ENCODE measurements at places on chromosomes 3 and 15.

GRCh38 chr15:91926908-91927270 lies 73.4 kb downstream of the SLCO3A1 start:
- no peak for DNase-seq

DNA sequence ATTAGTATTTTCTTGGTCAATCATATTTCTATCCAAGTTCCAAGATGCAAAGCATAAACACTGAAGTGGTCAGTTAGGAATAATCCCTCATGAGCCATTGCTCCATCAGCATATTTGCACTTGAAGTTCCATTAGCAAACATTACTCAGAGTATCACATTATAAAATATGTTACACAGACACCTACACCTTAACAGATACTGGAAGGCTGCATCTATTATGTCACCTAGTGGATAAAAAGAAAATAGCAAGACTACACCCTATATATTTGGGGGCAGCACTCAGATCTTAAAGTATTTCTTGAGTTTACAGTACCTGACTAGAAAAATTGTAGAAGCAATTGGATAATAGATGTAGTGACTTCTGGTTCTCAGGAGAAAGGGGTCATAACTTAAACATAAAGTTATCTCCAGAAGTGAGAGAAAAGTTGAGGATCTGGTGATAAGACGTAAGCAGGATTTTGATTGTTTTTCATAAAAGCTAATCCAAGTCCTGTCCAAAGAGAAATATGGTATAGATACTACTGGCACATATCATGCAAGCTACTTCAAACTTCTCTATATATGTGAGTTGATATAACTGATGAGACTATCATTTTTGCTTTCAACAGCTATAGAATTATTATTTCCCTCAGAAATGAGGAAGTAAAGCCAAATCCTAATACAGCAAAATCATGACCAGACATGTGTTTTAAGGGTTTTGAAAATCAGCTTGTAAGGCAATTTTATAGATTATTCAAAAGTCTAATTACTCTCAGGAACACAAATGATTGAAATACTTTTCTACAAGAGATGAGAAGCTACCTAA lies 422.2 kb downstream of the GBE1 start:
- DNase-seq: no peak

- DNase-seq: peak; percentile 71
Observed at GRCh38 chr15:43370310-43370974, 401 bp downstream of the ZSCAN29 start.

- DNase-seq: no peak
Observed at GRCh38 chr3:192930577-192930976, 12.9 kb upstream of the MB21D2 start.

- no peak for DNase-seq
Observed at GRCh38 chr3:933326-933725, 159.5 kb upstream of the CNTN6 start.

- DNase-seq: no peak
Observed at GRCh38 chr15:71109130-71109529, 6.1 kb upstream of the THSD4 start.

- peak; percentile 11 for DNase-seq
Observed at GRCh38 chr3:13277196-13277813, 142.8 kb downstream of the NUP210 start.

- no peak for DNase-seq
Observed at GRCh38 chr3:3316521-3316920, 137.0 kb upstream of the CRBN start.

DNA sequence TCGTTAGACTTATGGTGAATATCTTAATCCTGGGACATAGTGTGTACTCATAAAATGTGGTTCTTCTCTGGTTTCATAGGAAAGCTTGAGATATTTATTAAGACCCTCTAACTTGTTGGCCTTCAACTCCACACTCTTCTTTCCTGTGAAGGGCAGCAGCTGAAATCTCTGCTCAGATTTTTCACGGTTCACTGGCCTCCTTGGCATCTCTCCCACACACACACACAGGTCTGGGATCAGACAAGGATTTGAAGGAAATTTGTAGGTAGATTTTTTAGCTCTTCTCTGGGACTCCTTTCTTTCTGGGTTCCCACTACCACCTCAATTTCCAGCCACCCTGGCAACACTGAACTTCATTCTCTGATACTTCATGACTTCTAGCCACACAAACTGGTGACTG lies 70.2 kb downstream of the MYRIP start:
- DNase-seq: no peak

DNA sequence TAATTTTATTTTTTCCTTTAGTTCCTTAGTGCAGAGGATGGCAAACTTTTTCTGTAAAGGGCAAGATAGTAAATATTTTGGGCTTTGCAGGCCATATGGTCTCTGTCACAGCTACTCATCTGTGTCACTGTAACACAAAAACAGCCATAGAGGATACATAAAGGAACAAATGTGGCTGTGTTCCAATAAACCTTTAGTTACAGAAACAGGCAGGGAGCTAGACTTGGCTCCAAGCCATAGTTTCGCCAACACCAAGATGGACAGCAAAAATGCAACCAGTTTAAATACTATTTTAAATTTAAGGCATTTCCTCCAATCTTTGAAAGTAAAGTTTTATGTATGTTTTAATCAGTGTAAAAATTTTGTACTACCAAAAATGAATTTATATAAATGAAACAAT lies 753.4 kb downstream of the FHIT start:
- no peak for DNase-seq

DNA sequence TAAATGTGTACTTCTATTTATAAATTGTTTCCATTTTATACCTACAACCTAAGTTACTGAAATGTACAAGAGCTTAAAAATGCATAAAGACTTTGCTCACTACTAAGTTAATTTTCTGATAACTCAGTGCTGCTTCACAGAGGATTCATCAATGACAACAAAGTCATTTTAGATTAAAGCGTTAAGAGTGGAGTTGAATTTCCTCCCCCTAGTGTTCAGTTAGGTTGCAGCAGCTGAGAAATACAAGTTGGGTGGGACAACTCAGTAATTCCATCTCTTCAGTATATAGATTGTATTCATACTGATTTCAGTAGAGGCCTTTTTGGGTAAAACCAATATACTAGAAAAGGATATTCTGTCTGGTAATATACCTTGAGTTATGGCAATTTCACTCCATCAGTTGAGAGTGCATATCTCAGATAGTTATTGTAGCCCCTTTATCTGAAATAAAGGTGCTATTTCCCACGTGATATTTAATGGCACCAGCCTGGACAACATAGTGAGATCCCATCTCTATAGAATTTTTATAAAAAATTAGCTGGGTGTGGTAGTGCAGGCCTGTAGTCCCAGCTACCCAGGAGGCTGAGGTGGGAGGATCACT lies 6.9 kb upstream of the RPL35A start:
- DNase-seq: no peak

GRCh38 chr3:101976473-101976872 lies 127.2 kb downstream of the NFKBIZ start:
- no peak for DNase-seq

- no peak for DNase-seq
Observed at GRCh38 chr3:69292959-69293574, 92.8 kb downstream of the FRMD4B start.

GRCh38 chr15:69167218-69167846 lies 6.9 kb downstream of the GLCE start:
- DNase-seq: no peak

DNA sequence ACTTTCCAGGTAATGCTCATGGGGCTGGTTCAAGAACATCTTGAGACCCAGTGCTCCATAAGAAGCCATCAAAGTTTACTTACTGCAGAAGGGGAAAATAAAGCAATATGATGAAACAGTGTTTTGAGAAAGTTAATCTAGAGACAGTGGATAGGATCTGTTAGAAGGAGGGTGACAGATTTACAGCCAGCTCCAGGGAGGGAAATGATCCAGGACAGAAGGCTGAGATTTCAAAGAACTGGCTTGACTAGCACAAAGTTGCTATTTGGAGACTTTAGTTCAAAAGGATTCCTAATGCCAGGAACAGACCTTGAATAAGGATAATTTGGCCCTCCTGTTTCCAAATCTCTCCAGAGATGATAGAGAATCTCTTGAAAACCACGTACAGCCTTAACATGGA lies 166.5 kb upstream of the NECTIN3 start:
- no peak for DNase-seq

DNA sequence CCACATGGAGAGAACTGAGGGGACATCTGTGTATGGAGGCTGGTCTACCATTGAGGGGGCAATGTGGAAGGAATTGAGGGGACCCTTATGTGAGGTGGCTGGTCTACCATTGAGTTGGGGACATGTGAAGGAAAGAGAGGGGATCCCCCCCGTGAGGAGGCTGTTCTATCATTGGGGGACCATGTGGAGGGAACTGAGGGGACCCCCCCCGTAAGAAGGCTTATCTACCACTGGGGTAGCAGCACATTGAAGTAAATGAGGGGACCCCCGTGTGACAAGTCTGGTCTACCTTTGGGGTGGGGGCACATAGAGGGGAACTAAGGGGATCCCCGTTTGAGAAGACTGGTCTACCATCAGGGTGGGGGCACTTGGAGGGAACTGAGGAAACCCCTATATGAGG lies 158.0 kb downstream of the FBLN2 start:
- DNase-seq: peak; percentile 7

DNA sequence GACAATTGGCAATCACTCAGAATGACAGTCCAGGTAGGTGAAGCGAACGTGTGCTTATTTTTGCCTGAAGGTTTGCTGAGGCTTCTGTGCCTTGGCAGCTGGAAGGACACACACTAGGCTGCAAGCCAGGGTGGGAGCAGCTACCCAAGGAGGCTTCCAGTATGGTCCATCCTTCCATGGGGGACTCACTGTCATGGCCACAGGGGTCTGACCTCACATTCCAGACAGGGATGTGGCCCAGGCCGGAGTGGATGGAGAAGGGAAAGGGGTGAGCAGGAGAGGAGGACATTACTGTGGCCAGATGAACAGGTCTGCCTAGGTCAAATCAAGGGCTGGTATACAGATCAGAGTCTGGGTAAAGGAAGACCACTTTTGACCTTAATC lies 247.7 kb downstream of the ADAMTS17 start:
- no peak for DNase-seq

- no peak for DNase-seq
Observed at GRCh38 chr3:29527246-29527645, 246.4 kb downstream of the RBMS3 start.

DNA sequence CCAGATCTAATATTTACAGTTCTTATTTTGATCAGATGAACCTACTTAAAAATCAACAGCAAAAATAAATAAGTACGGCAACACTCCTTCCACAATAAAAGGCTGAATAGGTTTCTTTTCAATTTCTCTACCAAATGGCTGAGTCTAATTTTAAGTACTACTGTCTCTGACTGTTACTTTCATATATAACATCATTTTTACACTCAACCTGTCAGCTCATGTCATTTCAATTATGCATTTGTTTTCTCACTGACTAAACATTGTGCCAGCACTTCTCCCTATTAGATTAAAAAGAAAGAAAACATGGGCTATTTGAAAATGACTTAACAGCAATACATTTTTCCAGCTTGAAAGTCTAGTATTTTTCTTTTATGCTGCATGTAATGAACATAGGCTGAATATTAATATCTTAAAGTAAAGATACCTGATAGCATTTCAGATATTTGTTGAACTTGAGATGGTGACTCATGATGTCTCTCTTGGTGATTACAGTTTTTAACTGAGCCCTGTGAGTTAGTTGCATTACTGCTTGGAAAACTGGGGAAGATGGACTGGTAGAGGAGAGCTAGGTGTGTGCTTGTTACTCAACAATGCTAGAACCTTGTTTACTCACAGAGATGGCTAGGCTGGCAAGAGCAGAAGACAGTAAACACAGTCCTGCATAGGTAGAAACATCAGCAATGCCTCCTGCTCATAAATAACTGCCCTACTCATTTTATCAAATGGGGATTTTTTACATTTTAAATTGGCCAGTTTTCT lies 73.9 kb downstream of the PEX5L start:
- no peak for DNase-seq

GRCh38 chr3:46303240-46303639 lies 50.7 kb upstream of the CCR2 start:
- DNase-seq: no peak

DNA sequence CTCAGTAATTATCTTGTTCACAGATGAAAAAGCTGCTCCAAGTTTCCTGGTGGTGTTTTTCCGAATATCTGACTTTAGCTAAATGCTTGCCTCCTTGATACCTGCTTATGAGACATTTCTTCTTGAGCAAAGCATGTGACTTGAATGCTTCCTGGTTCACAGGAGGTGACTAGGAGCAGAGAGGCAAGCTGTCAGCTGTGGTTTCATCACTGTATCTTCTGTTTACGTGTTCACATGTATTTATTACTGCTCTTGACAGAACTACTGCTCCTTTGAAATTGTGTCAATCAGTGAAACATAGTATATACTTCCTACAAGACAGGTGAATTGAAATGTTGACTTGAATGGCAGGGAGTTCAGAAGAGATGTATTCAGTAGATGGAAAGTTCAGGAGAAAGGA lies 8.9 kb upstream of the SPPL2A start:
- no peak for DNase-seq

- no peak for DNase-seq
Observed at GRCh38 chr15:98906712-98907083, 100.9 kb downstream of the PGPEP1L start.

GRCh38 chr3:128707928-128708494 lies 18.0 kb upstream of the RAB7A start:
- DNase-seq: no peak

DNA sequence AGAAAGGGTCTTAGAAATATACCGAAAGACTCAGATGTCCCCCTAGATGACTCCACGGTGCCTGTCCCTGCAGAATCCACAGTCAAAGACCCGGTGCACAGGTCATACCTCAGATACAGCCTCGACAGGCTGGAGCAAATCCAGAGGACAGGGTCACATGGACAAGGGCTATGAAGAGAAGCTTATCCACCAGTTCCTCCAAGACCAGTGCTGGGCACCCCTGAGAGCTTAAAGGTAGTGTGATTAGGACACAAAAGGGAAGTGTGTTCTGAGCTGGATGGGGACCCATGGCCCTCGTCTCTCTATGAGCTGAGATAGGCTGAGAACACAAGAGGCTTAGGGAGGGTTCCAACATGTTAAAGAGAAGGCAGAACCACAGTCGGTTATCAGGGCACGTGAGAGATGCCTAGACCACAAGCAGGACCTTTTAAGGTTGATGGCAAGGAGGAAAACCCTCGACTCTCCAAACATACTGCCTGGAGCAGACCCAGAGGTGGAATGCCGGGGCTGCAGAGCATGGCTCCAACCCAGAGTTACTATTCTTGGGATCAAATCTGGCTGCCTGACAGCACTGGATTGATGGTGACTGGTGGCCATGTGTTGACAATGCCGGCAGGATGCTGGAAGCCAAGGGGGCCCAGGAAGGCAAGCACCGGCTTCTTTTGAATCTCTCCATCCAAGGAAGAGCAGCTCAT lies 46.9 kb downstream of the ADCY5 start:
- no peak for DNase-seq

DNA sequence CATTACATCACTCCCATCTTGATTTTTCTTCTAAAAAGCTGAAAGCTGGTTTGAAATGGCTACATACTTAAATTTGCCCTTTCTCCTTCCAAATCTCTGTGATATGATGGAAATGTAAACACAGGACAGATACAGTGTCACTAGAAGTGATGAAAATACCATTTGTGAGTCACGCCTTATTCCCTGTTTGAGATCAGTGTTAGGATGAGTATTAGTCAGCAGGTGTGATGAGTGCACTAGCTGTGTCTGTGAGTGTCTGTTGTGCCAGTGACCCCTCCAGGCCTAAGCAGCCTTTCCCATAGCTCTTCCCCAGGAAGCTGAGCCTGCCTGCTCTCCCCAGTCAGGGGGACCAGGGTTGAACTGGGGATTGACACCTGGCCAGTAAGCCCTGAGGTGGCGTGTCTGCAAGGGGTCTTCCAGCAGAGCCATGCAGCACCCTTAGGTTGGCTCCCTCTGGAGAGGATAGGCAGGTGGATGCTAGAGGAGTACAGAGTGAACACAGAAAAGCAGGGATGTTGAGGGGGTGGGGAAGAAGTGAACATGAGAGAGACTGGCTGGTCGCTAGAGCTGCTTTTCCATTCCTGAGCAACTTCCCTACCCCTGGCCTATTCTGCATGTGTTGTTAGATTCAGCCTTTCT lies 92.0 kb downstream of the PDE8A start:
- no peak for DNase-seq
